ENCODE measurements at places on chromosomes 2 and 18. TPM values are rescaled to one million over a fixed set of nuclear protein-coding genes. Genes with fewer than 3 reads are reported as not detected.

Gene VWA3B
- 0.22 TPM for total RNA-seq

Gene C1QL2
- not detected for total RNA-seq

Gene RSAD2
- total RNA-seq: 3.0 TPM

Gene DUSP2
- total RNA-seq: 1.4 TPM

Gene UGT1A8
- not detected for total RNA-seq

Gene CYP26B1
- 2.2 TPM for total RNA-seq

Gene IL1A
- total RNA-seq: not detected

Gene TUBA4B
- total RNA-seq: not detected

Gene NT5DC4
- not detected for total RNA-seq

Gene CYP27C1
- 0.13 TPM for total RNA-seq

Gene OTOF
- total RNA-seq: 0.34 TPM

Gene PJVK
- total RNA-seq: 1.2 TPM

Gene DAPL1
- not detected for total RNA-seq

Gene SGO2
- 0.57 TPM for total RNA-seq

Gene RAB11FIP5
- 23.4 TPM for total RNA-seq

Gene CCDC93
- total RNA-seq: 14.4 TPM

Gene PMS1
- 10.2 TPM for total RNA-seq

Gene THSD7B
- 0.20 TPM for total RNA-seq

Gene SCYGR2
- not detected for total RNA-seq

Gene CTIF
- 31.6 TPM for total RNA-seq

Gene CRACDL
- total RNA-seq: 2.5 TPM

Gene INHA
- 0.23 TPM for total RNA-seq

Gene HOXD13
- not detected for total RNA-seq

Gene HOXD3
- total RNA-seq: 3.8 TPM

Gene FIGLA
- total RNA-seq: not detected

Gene TUBB8B
- not detected for total RNA-seq

Gene MROH2A
- total RNA-seq: not detected

Gene SLC14A1
- total RNA-seq: 8.6 TPM

Gene ST8SIA5
- 7.7 TPM for total RNA-seq

All from psoas muscle (tissue), 8 donors.